ENCODE measurements at places on chromosomes 2 and 18.

DNA sequence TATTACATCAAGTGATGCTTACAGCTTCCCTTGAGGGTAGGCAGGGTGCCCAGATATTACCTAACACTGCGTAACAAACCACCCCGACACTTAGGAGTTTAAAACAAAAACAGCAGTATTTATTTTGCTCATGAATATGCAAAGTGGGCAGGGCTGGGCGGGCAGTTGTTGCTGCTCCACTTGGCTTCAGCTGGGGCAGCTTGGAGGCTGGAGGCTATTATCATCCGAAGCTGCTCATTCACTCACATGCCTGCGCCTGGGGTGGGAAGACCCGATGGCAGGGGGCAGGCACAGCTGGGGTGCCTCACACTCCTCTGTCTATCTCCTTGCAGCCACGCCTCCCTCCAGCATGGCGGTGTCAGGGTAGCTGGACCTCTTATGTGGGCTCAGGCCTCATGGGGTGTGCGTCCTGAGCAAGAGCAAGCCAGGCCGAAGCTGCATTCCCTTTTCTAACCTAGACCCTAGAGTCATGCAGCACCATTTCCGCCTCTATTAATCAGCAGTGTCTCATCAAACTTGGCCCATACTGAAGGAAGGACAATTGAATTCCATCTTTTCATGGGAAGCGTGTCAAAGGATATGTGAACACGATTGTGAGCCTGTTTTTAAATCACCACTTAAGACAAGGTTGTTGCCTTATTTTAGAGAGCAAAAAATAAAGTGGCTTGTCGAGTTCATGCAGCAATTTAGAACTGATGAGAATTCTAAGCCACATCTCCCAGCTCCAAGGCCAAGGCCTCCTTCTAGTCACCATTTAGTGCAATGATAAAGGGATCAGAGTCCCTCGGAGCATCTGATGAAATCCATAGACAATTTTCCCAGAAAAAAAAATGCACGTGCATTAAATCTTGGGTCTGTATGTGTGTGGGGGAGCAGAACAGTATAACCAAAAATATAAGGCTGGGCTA lies 54.9 kb downstream of the SDC1 start:
- DNase-seq: no peak

- DNase-seq: no peak
Observed at GRCh38 chr2:166240387-166241313, 112.8 kb upstream of the SCN1A start.

DNA sequence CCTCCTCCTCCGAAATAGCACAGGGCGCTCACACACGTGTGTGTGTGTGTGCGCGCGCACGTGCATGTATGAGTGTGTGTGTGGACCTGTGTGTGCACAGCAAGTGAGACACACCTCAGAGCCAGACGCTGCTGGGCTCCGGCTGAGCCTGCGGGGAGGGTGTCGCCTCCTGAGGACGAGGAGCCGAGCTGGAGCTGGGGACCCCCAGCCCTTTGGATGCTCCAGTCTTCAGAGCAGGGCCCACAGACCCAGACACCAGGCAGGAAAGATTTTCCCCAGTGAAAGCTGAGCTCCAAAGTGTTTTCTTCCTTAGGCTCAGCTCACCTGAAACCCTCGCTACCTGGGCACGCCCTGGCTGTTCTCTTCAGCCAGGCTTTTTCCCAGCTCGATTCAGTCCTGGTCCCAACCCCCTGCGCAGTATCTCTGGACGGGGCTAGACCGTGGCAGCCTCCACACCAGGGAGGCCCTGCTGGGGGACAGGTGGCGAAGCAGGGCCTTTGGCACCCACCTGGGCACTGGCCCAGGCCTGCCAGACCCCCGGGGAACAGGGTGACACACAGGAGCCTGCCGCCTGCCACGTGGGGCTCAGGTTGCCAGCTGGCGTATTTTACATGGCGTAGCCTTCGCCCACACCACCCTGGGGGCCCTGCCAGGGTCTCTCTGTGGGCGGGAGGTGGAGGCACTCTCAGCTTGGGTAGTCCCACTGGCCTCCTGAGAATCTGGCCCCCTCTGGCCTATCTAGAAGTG lies 36.2 kb downstream of the PDIA6 start:
- no peak for DNase-seq

DNA sequence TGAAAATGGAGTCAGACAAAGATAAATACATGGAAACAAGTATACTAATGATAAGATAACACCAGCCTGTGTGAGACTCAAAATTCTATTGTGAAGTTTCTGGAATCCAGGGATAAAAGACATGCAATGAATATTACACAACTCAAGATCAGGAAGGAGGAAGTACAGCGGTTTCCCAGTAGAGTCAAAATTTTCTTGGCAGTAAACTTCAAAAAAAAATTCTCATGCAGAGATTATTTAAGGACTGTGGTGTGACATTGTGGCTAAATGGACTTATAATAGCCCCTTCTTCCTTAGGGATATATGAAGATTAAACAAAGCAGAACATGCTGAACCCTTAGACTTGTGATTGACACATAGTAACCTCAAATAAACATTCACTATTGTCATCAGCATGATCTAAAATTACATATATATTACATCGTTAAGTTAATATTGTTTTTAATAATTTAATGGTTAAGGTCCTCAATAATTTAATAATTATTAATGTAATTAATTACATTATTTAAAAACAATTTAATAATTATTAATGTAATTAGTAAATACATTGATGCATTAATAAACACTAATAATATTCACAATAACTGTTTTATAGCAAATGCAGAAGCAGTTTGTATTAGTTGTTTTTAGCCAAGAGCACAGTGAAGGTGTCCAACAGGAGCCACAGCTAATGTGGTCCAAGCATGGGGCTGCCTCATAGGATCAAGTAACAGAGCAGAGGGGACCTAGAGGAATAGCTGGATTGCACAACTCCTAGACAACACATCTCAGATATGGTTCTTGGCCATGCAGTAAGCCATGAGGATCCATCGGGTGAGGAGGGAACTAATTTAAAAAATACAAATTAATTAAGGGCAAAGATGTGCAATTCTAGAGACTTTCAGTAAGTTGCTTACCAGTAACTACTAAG lies 77.3 kb downstream of the POLE4 start:
- DNase-seq: peak; percentile 53

DNA sequence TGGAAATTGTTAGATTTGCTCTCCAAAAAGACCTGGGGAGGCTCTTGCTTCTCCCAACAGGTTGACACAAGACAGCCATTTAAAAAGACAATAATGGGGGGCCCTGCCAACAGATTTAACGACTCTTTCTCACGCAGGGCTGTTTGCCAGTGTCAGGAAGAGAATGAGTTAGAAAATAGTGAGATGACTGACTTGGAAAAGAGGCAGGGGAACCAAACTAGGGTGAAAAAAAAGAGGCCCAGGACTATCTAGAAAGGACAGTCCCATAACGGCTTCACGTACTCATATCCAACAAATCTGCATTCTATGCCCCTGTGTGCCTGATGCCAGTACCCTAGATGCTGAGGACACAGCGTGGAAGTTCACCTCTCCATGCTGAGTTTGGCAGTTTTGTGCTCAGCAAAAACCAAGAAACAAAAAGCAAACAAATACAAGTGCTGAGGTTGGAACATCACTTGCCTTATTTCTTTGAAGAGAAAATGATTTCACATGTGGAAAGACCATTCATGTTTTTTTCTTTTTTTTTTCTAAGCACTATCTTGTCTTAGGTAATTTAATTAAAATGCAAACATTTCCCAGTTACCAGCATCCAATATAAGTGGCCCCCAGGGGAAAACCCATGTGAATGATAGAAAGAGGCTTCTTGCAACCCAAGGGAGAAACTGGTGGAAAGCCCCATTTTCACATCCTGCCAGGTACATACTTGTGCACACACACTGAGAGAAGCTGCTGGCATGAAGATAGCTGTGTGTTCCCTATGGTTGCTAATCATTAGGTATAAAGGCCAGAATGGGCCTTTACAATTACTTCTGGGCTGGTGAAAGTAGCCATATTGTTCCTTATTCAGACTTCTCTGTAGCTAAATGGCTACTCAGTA lies 10.6 kb upstream of the WIPF1 start:
- DNase-seq: no peak

DNA sequence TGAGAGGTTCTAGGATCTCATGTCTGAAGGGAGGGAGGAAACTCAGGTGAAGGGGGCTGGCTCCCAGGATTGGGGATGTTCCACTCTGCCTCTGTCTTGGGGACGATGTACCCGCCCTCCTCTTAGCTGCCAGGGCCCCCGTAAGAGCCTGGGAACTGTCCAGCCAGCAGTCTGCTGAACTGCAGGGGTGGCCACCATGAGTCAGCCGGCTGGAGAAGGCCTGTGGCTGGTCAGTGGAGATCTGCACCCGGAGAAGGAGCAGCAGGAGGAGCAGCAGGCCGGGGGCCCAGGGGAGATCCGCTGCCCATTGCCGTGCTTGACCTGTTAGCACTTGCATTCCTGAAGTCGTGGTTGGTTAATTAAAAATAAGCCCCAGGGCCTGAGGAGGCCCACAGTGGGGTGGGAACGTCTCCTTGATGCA lies 180.3 kb downstream of the TFCP2L1 start:
- DNase-seq: no peak

GRCh38 chr2:88195246-88195645 lies 25.1 kb downstream of the THNSL2 start:
- no peak for DNase-seq

DNA sequence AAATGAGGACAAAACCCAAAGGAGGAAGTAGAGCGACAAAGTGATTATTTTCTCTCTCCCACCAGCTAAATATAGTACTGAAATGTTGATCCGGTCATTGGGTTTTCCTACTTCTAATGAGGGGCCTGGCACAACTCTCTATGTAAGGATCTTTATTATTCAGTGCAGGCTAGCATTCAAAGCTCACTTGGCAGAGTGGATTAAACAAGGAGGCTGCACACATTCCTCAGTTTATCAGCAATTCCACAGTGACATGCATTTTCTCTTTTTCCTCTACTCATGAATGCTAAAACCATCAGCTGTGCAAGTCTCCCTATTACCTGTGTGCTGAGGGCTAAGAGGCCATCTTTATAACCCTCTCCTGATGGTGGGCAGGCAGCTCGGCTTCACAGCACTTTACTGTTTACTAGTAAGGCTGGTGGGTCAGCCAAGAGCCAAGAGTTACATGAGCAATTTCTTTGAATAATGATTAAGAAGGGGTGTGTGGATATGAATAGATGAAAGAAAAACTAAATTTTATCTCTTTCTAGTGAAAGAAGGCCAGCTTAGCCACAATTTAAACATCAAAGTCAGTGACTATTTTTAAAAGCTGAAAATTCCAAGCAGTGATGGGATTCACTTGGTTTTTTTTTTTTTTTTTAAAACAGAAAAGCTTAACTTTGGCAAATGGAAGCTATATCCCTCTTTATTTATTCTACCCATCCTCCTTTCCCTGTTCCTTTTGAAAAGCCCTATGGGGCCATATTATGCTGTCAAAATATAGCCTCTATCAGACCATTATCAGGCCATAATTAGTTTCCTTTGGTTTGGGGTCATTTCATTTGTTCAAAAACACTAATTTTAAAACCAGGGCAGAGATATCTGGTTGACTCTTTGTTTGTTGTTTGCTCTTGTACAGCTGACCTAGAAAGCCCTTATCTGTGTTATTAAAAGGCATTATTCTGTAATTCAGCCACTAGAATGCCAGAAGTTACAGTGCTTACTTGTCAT lies 111.0 kb downstream of the RBM43 start:
- peak; percentile 88 for DNase-seq

- DNase-seq: no peak
Observed at GRCh38 chr2:112918256-112918655, 7.3 kb downstream of the IL37 start.

DNA sequence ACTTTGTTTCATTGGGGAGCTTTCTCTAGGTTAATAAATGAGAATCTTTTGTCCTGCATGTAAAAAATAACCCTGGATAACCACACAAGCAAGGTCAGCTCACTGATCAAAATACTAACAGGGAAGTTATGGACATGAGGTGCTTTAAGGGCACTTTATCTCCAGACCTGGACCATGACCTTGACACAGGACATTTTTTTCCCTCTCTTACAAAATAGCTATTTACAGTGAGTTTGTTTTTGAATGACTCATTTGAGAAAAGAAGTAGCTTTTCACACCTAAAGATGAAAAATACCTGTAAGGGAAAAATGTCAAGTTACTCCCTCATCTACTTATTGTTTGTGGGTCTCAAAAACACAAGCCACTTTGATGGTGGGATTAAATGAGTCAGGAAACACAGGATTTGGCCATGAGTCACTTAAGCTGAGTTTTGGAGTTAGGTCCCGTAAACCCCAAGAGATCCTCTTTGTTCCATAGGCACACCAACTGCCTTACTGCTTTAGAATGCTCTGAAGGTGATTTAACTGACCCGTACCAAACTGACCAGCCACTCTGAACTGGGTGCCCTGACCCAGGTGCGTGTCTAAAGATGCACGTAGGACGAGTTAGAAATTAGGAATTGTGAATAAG lies 479.3 kb upstream of the NXPH2 start:
- no peak for DNase-seq

DNA sequence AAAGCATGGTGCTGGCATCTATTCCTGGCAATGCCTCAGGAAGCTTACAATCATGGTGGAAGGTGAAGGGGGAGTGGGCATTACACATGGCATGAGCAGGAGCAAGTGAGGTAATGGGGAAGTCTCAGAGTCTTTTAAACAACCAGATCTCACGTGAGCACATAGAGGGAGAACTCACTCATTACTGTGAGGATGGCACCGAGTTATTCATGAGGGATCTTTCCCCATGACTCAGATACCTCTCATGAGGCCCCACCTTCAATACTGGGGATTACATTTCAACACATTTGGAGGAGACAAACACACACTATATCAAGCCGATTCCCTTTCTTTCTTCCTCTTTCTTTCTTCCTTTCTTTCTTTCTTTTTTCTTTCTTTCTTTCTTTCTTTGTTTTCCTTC lies 47.9 kb upstream of the FANCL start:
- DNase-seq: no peak

DNA sequence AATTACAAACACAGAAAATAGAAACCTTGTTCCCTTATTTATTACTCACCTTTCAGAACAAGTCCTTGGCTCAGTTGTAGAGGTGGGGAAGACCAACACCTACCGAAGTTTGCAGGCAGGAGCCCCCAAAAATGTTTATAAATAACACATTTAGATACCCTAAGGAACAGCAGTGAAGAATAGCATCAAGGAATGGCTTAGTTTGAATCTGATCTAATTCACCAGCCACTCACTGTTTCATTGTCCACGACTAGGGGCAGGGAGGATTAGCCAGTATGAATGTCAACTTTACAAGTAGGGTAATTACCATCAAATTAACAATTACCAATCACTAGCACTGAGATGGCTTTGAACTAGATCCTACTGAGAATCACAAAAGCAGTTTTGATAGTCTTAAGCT lies 65.4 kb downstream of the PRPF40A start:
- DNase-seq: no peak

All from umbilical cord (tissue), 2 donors.